Fibroblast of skin of right quadriceps (primary cell): ENCODE measurements at places on chromosomes 1 and 21.
A peak's percentile ranks its signal among the peaks of the same experiment; 100 is the strongest.

DNA sequence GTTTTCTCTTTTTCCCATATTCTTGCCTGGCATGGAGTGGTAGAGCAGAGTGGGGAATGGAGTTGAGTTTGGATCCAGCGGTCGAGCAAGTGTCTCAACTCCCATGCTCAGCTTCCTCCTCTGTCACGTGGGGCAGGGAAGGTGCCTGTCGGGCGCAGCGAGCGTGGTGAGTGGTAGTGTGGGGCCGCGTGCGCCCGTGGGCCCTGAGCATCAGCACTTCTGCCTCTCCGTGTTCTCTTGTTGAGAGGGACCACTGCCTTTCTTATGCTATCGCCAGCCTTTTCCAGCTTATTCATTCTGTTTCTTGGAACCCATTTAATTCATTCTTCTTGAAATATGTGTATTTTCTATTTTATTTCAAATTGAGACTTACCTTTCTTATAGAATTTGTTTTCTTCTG is 65.1 kb downstream of the ADARB1 start:
- no peak for DNase-seq

- DNase-seq: no peak
Measured at GRCh38 chr1:98896711-98897445, 107.8 kb downstream of the PLPPR5 start.

DNA sequence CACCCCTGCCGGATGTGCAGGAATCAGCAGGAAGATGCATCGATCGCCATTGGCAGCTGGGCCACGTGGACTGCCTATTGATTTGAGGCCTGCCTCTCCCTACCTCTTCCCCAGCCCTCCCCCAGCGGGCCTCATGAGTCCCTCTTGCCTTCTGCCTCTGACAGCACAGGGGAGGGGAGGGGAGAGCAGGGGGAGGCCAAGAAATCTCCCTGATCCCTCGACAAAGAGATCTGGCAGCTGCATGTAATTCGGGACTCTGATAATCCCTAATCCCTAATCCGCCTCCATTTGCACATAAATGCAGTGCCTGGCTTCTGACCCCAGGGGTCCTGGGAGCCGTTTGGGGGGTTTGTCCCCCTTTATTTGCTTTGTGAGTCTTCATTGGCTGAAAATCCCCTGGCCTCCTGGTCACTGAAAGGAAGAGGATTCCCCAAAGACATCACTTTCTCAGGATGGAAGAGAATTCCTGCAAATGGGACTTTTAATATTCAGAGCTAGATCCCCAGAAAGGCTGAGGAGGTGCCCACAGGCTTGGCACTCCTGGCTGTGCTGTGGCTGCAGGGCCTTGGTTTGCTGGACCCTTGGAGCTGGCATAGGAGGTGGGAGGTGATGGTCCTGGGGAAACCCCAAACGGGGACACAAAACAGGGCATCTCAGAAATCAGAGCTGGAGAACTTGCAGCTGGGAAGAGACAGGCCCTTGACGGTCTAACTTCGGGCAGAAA is 239.4 kb upstream of the POU3F1 start:
- DNase-seq: no peak

GRCh38 chr1:204615881-204616280 is 69.7 kb downstream of the LRRN2 start:
- no peak for DNase-seq

DNA sequence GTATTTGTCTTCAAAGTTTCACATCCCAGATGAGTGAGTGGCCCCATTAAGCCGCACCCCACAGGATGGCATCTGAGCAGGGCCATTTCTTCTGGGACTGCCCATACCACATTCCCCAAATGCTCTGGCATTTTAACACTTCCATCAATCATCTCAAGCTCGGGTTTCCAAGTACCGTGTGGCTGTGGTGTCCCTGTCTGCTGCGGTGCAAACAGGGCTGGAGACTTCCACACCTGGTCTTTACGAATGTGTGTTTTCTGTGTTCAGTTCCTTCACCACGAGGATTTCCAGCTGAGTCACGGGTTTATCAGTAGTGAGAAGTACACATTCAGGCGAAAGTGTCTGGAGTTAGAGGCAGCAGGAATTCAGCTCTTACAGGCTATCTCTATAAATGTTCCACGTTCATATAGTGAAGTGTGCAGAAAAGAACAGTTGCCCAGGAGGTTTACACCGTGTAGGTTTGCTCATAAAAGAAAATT is 195.2 kb downstream of the RHOU start:
- no peak for DNase-seq

GRCh38 chr1:204478172-204478899 is 16.3 kb downstream of the PIK3C2B start:
- DNase-seq: no peak

GRCh38 chr1:56575865-56576264 is 3.5 kb downstream of the PLPP3 start:
- DNase-seq: no peak

- DNase-seq: peak; percentile 77
Measured at GRCh38 chr1:28354121-28354520, 15.4 kb upstream of the PHACTR4 start.

- DNase-seq: peak; percentile 48
Measured at GRCh38 chr1:17120962-17121837, 1.9 kb upstream of the PADI2 start.

DNA sequence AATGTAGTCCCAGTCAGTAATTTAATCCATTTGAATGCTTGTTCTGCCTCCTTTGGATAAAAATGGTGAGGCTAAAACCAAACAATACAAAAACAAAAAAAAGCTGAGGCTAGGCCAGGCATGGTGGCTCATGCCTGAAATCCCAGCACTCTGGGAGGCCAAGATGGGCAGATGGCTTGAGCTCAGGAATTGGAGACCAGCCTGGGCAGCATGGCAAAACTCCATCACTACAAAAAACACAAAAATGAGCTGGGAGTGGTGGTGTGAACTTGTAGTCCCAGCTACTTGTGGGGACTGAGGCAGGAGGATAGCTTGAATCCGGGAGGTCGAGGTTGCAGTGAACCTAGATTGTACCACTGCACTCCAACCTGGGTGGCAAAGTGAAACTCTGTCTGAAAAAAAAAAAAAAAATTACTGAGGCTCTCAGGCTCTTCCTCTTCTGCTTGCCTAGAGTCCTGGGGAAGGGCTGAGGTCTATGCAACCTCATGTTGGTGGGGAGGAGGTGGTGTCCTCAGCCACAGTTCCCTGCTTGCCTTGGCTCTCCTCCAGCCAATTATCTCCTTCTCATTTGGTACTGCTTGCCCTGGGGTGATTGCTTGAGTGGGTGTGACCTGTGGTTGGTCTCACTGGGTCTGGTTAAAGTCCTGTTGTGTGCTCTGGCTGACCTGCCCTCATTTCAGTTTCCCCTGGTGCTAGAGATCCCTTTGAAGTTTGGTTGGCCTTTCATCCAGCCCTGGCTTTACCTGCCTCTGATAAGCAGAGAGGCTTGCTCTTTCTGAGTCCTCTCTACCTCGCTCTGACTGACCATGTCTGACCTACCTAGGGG is 20.9 kb downstream of the S1PR1 start:
- DNase-seq: no peak

DNA sequence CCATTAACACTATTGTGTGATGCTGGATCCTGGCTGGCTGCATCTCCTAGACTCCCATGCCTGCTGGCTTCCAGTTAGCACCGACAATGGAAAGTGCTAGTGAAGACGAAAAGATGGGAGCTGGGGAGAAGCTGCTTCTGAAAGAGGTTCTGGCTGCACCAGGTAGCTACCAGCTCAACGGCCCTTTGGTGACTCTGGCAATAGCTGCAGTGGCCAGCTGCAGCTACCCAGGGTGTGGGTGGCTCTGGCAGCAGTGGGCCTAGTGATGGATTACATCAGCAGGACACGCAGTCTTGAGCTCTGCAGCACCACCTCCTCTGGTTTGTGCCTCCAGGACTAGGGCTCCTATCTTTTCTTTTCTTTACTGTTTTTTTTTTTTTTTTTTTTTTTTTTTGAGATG is 662.6 kb downstream of the MATN1 start:
- no peak for DNase-seq

DNA sequence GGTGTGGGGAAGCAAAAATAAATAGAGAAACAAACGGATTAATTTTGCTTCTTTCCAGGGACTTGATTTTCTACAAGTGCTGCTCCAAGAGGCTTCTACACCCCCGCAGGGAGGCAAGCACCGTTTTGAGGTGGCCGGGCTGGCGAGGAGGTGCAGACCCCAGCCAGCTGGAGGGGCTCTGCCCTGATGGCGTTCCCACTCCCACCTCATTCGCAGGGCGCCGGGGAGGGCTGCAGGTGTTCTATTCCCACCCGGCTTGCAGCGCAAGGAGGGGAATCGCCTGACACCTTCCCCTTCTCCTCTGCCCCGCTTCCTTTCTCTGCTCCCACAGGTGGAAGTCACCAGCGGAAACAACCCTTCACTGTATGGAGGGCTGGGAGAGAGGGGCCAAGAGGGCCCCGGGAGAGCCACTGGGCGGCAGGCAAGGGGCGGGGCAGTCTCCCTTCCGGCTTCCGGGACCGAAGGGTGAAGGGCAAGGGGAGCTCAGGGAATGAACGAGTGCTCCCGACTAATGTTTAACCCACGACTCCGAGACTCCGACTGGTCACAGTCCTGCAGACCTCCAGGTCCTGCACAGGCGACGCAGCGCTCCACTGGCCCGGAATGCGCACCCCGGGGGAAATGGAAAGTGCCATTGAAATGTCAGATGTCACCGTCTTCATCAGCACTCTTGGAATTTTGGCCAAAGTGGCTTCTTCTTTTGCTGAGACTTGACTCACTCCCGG is 29.1 kb downstream of the TEX35 start:
- no peak for DNase-seq

- no peak for DNase-seq
Measured at GRCh38 chr1:53826367-53826766, 11.7 kb downstream of the NDC1 start.

DNA sequence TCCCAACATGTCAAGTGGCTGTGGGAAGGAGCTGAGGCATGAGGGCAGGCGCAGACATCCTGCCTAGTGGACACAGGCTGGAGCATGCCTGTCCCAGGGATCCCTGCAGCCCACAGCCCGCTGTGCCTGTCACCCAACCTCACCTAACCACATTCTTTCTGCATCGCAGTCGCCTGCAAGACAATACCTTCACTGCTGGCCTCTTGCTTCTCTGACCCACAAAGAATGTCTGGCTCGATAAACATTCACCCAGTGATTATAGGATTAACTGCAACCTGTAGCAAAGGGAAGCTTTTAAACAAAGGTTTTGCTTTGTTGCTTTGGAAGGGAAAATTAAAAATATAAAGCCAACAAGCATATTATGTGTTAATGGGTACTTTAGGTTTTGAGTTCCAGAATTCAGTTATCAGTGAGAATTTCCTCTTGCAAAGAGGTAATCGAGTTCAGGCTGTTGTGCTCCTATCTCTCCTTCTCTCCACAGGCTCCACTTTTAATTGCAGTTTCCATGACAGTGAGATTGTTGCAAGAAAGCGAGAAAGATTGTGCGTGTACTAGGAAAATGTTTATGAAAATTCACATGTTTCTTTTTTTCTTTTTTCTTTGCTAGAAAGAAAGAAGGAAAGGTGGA is 40.0 kb upstream of the ZNF648 start:
- DNase-seq: no peak

DNA sequence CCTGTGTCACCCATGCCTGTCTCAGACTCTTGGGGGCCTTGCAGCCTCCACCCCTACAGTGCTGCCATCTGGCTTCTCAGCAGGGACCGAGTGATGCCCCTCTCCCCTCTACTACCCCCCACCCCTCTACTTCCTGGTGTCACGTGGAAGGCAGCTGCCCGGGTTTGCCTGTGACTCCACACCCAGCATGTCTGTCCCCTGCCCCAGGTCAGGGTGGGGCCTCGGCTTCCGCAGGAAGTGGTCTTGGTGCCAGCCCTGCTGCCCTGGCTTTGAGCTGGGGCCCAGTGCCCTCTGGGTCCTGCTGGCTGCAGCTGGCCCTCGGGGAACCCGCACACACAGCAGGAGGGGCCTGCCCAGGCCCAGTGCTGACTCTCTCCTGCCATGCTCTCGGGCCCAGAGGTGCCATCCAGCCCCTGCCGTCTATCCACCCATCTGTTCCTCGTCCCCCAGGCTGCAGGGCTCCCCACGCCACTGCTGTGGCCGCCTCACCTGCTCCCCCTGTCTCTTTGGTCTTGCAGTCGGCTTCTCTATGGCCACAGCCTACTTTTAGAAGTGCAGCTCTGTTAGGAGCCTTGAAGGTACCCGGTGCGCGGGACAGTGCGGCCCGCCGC is 24.0 kb downstream of the PLCH2 start:
- no peak for DNase-seq

- DNase-seq: peak; percentile 97
Measured at GRCh38 chr1:215905493-215906115, 338.5 kb downstream of the KCTD3 start.

DNA sequence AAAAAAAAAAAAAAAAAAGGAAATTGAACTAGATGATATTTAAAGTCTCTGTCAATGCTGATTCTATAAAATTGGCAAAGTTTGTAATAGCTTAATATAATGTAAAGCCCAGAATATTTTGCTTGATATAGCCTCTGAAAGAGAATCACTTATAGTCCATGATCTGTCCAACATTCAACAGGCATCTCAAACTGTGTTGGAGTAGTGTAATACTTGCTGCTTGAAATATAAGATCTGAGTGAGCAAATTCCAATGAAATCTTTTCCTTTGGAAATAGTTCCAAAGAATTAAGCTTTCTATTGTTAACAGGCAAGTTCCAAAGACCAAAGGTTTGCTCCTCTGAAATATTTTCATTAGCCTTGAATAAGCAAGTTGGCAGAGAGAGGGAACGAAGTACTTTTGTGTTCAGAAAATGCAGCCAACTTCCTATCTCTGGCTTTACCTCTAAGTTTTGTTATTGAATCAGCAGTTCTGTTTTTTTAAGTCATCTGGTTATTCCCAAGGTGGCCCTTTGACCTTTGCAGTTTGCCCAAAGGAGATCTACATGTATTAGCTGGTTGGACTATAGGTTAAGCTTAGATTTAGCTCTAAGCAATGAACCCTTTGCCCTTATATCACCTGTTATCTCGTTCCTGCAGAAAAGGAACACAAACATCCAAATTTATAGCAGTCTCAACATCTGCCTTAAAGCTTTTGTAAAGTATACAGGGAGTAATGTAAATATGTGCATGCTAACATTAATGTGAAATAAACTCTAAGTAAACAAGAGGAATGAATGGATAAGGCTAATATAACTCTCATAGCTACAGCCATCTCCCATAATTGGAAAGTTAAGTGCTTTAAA is 24.4 kb upstream of the CEP350 start:
- no peak for DNase-seq

DNA sequence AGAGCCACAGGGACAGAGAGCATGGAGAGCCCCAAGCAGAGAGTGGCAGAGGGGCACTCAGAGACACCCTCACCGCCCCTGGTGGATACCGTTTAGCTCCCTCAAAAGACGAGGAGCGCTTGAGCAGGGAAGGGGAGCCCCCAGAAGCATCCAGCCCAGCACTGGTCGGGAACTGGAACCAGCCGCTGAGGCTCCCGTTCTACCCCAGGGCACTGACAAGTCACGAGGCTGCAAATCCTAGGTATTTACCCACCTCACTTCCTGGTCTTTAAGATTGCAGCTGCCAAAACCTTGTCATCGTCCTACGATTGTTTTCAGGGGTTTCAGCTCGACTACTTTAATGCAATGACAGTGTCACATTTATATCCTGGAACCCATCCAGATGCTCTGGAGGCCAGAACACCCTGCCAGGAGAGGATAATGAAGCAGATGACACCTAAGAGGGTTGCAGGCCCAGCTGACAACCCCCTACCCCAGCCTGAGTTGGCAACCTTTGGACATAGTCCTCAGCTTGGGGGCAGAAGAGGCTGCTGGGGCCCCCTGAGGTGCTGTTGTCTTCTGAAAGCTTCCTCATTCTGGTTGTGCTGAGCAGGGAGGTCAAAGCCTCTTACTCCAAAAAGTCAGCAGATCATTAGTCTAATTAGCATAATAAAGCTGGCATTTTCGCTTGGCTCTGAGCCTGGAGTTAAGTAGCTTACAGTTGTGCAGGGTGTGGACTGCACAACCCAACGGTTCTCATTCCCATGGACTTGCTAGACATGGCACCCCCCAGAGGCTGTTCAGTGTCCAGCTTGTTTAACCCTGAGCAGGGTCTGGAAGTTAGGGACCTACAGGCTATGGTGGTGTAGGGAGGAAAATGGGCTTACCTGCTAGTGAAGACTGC is 20.6 kb upstream of the BACE2 start:
- no peak for DNase-seq
